IMR-90 (cell line): ENCODE measurements at places on chromosomes 4 and X. TPM values are rescaled to one million over a fixed set of nuclear protein-coding genes. Genes with fewer than 3 reads are reported as not detected.
A peak's percentile ranks its signal among the peaks of the same experiment; 100 is the strongest.

GRCh38 chr4:100379583-100380105 is 138.2 kb downstream of the EMCN start:
- DNase-seq: no peak

DNA sequence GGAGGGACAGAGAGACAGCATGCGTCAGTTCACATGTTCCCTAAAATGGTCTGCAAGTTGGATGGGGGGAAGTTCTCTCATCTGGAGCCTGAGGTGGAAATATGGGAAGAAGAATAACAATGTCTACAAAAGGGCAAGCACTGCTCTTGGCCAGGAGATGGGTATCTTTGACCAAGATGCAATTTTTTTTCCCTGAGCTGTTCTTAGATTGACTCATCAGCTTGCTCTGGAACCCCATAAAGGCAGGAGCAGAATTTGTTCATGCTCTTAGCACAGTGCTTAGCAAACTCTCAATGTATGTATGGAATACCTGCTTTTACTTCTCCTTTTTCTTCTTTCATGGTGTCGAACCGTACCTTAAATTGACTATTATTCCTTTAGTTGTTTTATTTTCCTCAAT is 90.5 kb upstream of the ZNF827 start:
- DNase-seq: no peak

GRCh38 chr4:6362896-6363295 is 93.2 kb downstream of the WFS1 start:
- peak; percentile 27 for DNase-seq

DNA sequence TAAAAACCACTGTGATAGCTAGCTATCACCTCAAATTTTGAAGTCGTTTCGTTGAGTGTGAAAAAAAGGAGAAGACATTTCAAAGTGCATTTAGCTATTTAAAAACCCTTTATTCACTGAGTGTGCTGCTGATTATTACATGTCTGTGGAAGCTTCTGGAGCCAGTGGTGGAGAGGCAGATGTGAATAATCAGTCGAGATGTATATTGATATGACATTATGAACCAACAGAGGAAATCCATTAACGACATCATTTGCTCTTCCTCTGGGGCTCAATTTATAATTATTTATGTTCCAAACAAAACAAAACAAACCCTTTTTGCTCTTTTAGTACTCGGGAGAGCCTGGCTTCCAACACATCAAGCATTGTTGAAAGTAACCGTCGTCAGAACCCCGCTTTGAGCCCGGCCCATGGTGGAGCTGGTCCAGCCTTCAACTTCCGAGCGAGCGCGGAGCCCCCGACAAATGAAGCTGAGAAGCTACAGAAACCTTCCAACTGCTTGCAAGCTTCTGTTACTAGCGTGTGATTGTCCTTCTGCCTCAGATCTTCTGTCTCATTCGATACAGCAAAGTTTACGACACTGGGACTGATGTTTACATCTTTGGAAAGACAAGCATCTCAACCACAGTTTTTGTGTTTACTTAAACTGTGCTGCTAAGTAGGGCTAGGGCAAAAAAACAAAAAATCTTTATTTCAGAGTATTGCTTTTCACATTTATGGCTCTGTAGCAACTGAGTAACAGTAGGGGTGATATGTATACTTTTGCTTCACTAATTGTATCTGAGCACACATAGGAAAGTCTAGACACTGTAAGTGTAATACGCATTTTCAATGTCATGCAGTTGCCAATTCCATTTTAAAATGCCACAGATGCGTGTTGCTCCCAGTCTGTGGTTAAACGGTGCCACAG is 111.9 kb downstream of the STOX2 start:
- peak; percentile 84 for DNase-seq

DNA sequence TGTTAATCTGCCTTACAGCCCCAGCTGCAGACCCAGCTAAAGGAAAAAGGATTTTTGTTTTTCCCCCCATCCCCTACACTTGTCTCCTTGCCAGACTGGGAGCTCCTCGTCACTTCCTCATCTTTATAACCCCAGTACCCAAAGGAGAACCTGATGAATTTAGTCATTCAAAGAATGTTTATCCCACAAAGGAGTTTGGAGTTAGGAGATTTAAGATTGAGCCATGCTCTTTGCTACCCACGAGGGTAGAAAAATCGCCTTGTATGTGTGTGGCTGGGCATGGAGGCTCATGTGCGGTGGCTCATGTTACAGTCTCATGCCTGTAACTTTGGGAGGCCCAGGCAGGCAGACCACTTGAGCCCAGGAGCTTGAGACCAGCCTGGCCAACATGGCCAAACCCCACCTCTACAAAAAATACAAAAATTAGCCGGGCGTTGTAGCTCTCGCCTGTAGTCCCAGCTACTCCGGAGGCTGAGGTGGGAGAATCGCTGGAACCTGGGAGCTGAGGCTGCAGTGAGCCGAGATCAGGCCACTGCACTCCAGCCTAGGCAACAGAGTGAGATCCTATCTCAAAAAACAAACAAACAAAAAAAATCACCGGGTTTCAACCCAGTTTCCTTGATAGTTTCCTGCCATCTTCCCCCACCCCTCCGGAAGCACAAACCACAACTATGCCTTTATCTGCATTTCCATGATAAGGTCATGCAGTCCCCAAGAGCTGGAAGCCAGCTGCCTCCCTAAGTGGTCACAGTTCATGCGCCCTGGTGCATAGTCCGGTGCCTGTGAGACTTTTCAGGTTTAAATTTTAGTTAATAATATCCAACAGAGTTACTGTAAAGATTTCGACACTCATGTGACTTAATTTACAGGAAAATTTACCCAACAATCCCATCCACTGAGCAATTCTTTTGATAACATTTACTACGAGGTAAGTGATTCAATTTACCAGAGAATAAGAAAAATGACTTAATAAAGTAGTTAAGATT is 1.5 kb downstream of the CFAP97 start:
- peak; percentile 42 for DNase-seq

- DNase-seq: no peak
These were observed 1.1 kb upstream of the SMIM43 start for GRCh38 chr4:121765971-121766538.

DNA sequence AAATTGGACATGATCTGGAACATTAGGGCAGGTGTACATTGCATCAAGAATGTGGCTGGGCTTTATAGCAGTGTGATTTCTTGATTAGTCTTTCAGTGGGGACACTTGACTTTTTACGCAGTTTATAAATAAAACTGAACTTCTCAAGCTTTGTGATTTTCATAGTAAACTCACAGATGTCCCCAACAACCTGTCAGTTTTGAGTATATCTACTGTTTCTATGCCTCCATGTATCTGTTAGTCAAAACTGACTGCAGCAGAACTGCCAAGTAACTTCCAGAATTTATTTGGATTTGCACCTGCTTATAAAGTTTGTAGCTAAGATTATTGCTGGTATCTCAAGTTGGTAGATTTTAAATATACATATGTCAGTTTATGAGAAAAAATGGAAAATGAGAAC is 20.0 kb downstream of the PTTG2 start:
- no peak for DNase-seq

- DNase-seq: peak; percentile 58
These were observed 55.3 kb upstream of the ZFP42 start for GRCh38 chr4:187940299-187940698.

DNA sequence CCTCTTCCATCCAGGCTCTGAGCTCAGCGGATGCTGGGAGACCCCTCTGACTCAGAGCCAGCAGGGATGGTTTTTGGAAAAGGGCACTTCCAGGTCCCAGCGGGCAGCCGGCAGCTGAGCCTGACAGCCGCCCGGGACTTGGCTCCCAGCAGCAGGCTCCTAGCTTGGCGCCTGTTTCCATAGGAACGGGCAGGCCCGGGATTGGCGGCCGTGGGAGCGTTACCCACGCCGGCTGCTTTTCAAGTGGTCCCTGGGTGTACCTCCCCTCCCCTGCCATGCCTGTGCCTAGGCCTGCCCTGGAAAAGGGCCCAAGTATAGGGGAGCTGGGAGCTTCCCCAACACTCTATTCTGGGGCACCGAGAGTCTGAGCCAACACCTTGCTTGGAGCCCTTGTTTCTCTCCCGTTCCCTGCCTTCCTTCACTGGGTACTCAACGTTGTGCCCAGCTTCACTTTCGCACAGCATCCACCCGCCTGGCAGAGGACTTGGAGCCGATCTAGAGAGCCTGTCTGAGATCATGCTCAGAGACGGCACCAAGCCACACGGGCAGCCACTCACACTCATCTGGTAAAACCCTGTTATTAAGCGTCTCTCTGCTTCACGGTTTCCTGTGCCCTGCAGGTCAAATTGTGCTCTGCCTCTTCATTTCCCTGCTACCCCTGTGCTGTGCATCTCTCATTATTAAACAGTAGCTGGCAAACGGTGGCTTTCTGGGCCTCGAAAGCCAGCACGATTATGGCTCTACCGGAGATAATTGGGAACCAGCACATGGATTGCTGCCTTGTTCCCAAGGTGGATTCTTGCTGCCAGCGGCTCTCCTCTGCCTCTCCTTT is 521.5 kb downstream of the BCOR start:
- DNase-seq: no peak

GRCh38 chrX:16827225-16827624 is 41.0 kb downstream of the TXLNG start:
- peak; percentile 65 for DNase-seq

DNA sequence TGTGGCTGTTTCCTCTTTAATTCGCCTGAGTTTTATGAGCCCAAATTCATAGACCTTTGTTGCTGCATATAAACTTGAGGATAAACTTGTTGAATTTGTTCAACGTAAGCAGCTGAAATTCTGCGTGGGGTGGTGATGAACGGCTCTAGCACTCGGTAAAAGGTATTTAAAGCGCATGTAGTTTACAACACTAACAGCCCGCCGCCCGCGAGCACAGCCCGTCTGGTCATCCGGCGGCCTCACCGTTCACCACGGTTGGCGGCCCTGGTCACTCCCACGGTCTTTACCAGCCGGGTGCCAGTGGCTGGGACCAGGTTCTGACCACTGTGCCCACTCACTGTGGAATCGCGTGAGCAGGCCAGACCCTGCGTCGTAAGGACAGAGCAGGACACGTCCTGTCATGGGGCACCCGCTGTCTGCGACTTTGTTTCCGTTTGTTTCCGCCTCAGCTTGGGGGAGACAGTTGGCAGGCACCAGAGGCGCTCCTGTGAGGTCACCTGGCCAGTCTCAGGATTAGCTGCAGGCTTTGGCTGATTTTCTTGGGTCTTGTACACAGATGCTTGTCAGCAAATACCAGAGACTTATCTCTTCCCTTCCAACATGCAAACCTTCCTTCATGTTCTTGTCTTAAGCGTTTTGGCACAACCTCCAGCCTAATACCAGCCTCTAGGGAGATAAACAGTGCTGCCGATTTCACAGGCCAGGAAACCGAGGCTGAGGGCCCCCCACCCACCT is 36.8 kb upstream of the SPON2 start:
- peak; percentile 33 for DNase-seq

- DNase-seq: no peak
These were observed 41.9 kb downstream of the CNGA1 start for GRCh38 chr4:47974566-47974965.

DNA sequence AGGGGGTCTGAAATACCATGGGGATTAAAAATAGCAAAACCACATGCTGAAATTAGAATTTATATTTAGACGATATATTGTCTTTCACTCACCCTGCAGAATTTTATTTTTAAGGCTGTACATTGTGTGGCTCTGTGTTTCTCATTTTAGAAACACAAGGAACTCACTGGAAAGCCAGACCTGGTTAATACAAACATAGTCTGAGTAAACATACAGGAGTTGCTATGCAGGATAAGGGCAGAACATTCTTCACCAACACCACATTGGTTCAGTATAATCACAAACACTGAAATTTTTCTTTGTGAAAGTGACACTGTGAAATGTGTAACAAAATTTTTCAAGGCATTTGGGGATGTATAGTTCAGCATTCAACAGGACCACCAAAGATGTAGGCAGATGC is 115.5 kb downstream of the ARX start:
- DNase-seq: no peak

- DNase-seq: no peak
These were observed 100.5 kb upstream of the PCDH18 start for GRCh38 chr4:137632842-137633241.

- DNase-seq: no peak
These were observed 110.0 kb downstream of the IRF2 start for GRCh38 chr4:184364100-184364921.

DNA sequence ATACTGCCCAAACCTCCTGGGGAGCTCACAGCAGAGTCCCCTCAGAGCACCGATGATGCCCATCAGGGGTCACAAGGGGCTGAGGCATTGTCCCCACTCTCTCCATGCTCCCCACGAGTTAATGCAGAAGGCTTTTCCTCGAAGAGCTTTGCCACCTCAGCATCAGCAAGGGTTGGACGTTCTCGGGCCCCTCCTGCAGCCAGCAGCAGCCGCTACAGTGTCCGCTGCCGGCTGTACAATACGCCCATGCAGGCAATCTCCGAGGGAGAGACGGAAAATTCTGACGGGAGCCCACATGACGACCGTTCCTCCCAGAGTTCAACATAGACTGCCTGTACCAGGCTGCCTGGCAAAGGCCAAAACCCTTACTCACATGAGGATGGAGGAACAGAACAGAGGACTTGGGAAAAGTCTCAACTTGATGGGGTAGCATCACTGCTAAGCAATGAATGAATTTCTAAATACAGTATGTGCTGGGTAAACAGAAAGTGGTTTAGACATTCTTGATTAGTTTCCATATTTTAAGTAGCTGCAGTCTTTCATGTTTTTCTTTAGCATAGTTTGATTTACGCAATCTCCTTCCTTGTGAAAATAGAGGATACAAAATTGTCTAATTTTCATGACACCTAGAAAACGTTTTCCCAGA is 5.0 kb upstream of the SCML1 start:
- DNase-seq: peak; percentile 55

DNA sequence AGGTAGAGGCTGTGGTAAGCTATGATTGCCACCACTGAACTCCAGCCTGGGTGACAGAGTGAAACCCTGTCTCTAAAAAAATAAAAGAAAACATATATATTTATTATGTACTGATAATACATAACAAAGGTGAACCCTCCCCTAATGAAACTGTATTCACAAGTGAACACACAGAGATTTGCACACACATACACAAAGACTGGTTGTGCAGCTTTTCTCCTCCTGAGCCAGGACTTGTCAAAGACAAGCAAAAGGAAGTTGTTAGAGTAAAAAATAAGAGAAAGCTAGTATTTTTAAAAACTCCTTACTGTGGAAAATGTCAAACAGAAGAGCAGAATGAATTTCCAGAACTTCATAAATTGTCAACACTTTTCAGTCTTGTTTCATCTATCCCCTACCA is 1.5 kb upstream of the GRSF1 start:
- no peak for DNase-seq

- DNase-seq: no peak
These were observed 35.1 kb downstream of the KLF3 start for GRCh38 chr4:38699112-38699511.

GRCh38 chr4:183471946-183472708 is 27.7 kb downstream of the CDKN2AIP start:
- peak; percentile 66 for DNase-seq

- no peak for DNase-seq
These were observed 94.2 kb upstream of the MYOZ2 start for GRCh38 chr4:119041396-119041795.

Gene VCX3A
- not detected in 2 replicates for polyA plus RNA-seq

Gene AFF2
- polyA plus RNA-seq: 0.11 and 0.15 TPM in 2 replicates

Gene CENPI
- polyA plus RNA-seq: 4.8 and 5.5 TPM in 2 replicates

Gene ENAM
- 0.01 and 0.10 TPM in 2 replicates for polyA plus RNA-seq

Gene BCAP31
- 125 and 131 TPM in 2 replicates for polyA plus RNA-seq

Gene KLHL15
- 2.0 and 2.4 TPM in 2 replicates for polyA plus RNA-seq

Gene TLR3
- 0.12 and 0.17 TPM in 2 replicates for polyA plus RNA-seq

Gene SPANXN4
- polyA plus RNA-seq: not detected in 2 replicates
